A549 (cell line): ENCODE measurements at places on chromosomes 5 and 9. TPM values are rescaled to one million over a fixed set of nuclear protein-coding genes. Genes with fewer than 3 reads are reported as not detected.

- DNase-seq, result no peak
Observed at GRCh38 chr5:157926977-157927376, 68.0 kb upstream of the CLINT1 start.

GRCh38 chr9:137163805-137164204, 6.0 kb downstream of the LRRC26 start:
- no peak for DNase-seq

GRCh38 chr5:5688194-5688924, 265.9 kb downstream of the ICE1 start:
- DNase-seq, result no peak

SLC36A3 gene
- not detected in 3 replicates for polyA plus RNA-seq

DNA sequence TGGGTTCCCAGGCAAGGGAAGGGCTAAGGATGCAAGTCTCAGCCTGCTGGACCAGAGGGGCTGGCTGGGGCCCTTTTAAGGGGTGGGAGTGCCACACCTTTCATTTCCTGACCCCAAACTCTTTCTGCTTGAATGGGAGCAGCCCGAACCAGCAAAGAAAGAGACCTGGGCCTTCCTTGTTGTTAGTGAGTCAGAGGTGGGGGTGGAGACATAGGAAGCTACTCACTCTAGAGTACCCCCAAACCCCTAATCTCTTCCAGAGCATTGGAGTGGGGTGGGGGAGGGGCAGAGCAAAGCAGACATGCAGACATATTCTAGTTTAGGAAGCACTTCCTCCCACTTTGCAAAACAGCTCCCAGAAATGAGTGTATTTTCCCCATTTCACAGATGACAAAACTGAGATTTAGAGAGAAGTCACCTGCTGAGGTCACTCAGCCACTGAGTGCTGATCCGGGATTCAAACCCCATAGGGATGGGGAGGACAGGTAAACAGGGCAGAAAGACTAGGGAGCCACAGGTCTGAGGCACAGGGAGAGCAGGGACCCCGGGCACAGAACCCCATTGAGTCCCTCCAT, 6.0 kb upstream of the AQP3 start:
- no peak for DNase-seq

DNA sequence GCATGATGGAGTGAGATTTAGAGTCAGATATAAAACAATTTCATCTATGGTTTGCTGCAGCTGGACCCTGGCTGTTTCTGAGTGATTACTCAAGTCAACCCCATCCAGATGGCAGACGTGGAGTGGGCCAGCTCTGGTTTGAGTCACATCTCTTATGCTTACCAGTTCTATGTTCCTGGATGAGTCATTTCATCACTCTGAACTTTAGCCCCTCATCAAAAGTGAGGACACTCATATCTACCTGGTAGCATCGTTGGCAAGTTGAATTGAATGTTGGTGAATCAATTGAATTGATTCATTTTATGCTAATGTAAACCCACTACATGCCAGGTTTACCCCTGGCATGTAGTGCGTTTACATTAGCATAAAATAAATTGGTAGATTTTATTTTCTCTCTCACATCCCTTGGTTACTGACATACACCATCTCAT, 176.4 kb downstream of the FGF18 start:
- DNase-seq, result peak; percentile 60

GRCh38 chr9:112945620-112946208, 55.0 kb upstream of the SLC46A2 start:
- peak; percentile 16 for DNase-seq

GRCh38 chr9:129455151-129455995, 165.5 kb downstream of the C9orf50 start:
- DNase-seq, result no peak

PCAT7 gene
- 2.0 to 2.3 TPM (median 2.1 TPM) in 3 replicates for polyA plus RNA-seq

- DNase-seq, result no peak
Observed at GRCh38 chr9:136832581-136832980, 9.7 kb upstream of the AJM1 start.

GRCh38 chr5:95730730-95731570, at the start of gene RHOBTB3:
RHOBTB3 (plus strand) TSS chr5:95731336; CDS start chr5:95731683, 347 bp downstream.
- peak; percentile 49 for DNase-seq

DNA sequence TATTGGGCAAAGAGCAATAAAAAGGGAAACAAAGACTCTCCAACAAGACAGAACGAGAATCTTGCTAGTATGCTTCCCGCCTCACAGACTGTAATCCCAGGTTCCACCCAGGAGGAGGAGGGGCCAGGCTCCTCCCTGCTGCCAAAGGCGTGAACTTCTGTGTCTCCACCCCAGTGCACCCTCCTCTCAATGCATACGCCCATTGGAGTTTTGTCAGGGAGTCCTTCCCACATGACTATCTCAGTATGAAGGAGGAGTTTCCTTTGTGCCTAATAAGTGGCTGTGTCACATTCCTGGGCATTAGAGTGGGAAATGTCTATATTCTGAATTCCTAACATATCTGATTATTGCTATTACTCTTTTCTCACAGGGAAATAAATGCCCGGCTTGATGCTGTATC, 106.4 kb upstream of the DHFR start:
- DNase-seq, result peak; percentile 3

DNA sequence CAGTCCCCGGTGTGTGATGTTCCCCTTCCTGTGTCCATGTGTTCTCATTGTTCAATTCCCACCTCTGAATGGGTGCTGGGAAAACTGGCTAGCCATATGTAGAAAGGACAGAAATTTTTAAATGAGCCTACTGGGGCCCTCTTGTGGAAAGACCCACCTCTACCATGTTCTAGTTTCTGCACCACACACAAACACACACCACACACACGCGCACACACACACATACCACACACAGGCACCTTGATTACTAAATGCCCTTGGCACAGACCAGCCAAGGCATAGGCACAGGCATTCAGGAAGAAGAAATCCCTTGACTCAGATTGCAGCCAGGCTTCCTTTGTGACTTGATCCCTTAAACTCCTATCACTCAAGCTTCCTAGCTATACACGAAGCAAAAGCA, 60.5 kb downstream of the SIL1 start:
- peak; percentile 56 for DNase-seq

GRCh38 chr9:91746904-91747303, 203.1 kb downstream of the ROR2 start:
- no peak for DNase-seq

DNA sequence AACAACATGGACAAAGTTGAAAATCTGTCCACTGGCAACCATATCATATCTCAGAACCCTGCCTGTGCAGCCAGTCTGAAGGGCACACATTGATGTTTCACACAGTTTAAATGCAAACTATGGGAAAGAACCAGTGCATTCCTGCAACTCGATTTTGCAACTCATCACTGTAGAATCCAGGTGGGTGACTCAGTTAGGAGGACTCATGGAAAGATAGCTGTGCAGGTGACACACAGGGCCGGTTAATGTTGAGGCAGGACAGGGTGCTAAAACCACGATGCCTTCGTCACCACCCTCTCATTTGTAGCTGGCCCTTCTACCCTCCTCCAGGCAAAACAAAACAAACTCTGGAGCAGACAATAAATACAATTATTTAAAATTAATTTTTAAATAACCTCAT, 62.8 kb downstream of the TLE1 start:
- DNase-seq, result no peak

DNA sequence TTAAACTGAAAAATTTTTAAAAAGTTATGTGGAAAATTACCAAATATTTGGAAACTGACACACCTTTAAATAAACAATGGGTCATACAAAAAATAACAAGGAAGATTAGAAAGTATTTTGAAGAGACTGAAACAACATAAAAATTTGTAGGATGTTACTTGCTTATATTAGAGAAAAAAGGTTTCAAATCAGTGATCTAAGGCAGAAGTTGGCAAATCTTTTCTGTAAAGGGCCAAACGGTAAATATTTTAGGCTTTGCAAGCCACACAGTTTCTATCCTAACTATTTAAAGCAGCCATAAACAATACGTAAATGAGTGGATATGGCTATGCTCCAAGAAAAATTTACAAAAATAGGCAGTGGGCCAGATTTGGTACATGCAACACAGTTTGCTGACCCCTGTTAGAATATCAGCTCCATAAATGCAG, 81.3 kb downstream of the OXCT1 start:
- DNase-seq, result no peak

DNA sequence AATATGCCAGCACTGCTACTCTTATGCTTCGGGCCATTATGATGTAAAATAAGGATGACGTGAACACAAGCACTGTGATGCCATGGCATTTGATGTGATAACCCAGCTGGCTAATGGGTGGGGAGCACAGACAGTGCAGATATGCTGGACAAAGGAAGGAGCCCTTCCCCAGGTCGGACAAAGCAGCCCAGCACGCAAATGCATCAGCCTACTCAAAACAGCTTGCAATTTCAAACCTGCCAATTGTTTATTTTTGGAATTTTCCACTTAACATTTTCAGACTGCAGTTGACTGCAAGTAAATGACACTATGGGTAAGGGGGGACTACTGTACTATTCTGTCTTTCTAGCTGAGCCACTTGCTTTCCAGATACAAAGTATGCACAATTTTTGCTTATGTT, 181.3 kb downstream of the DCP2 start:
- DNase-seq, result no peak

DNA sequence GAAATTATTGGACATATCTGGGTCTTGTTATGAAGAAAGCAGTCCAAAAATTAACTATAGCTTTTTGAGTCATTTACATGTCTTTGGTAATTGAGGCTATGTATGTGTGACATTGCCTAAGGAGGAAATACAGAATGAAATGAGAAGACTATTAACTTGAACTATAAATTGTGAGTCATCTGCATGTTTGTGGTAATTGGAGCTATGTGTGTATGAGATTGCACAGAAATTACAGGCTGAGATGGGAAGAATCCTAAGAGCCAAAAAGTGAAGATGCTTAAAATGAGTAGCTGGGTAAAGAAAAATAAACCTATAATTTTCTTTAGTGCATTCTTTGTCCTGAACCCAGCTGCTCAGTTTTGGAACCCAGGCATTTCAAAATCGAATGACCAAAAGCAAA, 747.6 kb upstream of the EDIL3 start:
- no peak for DNase-seq

ALDH1A1 gene
- 9,362 to 9,987 TPM (median 9,373 TPM) in 3 replicates for polyA plus RNA-seq

DNA sequence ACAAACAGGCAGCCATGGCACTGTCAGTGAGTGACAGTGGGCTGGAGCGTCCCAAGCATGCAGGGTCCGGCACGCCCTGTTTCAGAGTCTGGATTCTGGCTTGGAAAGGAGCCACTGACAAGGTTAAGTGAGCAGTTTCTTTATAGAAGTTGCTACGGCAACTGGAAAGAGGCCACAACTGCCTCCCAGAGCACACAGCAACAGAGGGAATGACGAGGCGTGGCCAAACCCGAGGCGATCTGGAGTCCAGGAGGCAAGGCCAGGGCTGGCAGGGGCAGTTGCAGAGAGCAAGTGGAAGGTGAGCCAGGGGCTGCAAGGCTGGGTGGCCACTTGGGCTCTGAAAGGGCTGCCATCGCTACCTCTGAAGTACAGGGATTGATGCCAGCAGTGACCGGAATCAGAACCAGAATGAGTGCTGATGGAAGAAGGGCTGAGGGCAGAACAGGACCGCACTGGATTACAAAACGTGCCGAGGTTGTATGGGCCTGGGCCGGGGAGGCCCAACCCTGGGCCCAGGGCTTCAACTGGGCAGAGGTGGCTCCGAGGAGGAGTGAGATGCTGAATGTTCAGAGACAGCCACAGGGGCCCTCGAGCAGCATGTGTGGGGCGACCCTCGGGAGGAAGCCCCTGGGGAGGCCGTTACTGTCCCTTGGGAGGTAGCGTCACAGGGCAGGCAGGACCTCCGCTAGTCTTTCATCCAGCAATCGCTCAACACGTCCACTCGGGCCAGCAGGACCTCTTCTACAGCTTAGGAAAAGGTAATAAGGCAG, 4.6 kb downstream of the MRPL41 start:
- peak; percentile 56 for DNase-seq

PGM5 gene
- polyA plus RNA-seq, result not detected in 3 replicates

CDKN2A gene
- polyA plus RNA-seq, result not detected in 3 replicates

- DNase-seq, result no peak
Observed at GRCh38 chr9:125730168-125730567, 17.0 kb upstream of the PBX3 start.

ZNF474 gene
- 0.15 to 0.32 TPM (median 0.26 TPM) in 3 replicates for polyA plus RNA-seq

- no peak for DNase-seq
Observed at GRCh38 chr5:123452401-123452800, 29.2 kb upstream of the CEP120 start.

- DNase-seq, result no peak
Observed at GRCh38 chr5:106392766-106393165, 1278.0 kb downstream of the EFNA5 start.

ZNF883 gene
- 1.8 to 2.3 TPM (median 2.0 TPM) in 3 replicates for polyA plus RNA-seq

GRCh38 chr5:180020176-180020575, 51.4 kb downstream of the RNF130 start:
- no peak for DNase-seq

DNA sequence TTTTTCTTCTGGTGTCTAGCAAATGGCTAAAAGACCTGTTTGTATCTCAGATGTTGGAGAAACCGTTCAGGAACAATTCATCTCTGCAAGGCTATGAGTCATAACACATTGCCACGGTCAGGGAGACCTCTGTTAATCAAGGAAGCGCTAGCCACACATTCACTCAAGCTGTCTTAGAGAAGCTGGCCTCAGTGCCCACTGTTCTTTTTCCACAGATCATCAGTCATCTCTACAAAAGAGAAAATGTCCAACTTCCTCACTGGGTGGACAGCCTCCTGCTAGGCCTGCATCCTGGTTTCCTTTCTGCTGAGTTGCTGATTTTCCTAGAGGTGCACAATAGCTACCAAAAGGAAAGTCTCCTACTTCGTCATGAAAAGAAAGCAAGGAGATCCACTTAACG, 360.5 kb downstream of the BNC2 start:
- no peak for DNase-seq

DNA sequence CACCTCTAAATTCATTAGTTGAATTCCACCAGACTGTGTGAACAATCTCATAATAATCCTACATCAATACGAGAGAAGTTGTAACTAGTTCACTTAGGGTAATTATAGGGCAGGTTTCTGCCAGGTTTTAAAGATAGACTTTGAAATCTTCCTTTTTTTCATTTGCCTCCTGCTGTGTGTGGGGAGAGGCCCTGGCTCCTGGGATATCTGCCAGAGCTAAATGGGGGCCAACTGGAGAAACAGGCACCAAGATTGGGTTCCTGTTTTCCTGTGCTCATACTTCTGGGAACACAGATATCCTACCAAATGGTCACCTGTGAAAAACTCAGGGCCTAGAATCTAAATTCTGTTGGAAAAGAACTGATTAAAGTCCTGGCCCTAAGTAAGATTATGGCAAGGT, 42.3 kb downstream of the SH3RF2 start:
- DNase-seq, result no peak

DNA sequence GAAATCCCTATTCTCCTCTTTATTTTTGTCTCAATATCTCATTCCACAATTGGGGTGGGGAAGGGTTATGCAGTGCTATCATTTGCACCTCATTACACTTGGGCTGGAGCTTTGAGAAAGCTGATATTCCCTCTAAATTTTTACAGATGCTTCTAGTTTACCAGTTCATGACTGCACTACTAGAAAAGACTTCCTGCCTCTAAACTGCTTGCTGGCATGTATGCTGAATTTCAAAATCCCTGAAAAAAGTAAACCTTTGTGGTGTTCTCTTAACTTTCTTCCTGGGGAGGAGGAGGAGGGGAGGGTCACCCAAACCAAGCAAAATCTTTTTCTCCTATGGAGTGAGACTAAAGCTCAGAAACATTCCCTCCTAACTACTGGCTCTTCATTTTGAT, 45.1 kb downstream of the BNC2 start:
- DNase-seq, result no peak
